Esophagus mucosa (tissue), 1 donor: ENCODE measurements at places on chromosomes 2 and 18. TPM values are rescaled to one million over a fixed set of nuclear protein-coding genes. Genes with fewer than 3 reads are reported as not detected.

SCN2A gene
- 0.04 TPM for total RNA-seq

PLGLB1 gene
- total RNA-seq = 0.64 TPM

EPAS1 gene
- 89.5 TPM for total RNA-seq

KIAA2012 gene
- total RNA-seq = not detected

ZSCAN30 gene
- total RNA-seq = 5.9 TPM

ICOS gene
- not detected for total RNA-seq

ATOH8 gene
- total RNA-seq = 1.2 TPM

RUFY4 gene
- 0.12 TPM for total RNA-seq

MAP2 gene
- 6.4 TPM for total RNA-seq

ASXL3 gene
- total RNA-seq = 0.32 TPM
